ENCODE measurements at places on chromosomes 5 and 9.
A peak's percentile ranks its signal among the peaks of the same experiment; 100 is the strongest.

GRCh38 chr9:123067136-123067535 is 33.7 kb downstream of the GPR21 start:
- no peak for DNase-seq

- DNase-seq: no peak
These were observed 133.9 kb upstream of the ZNF618 start for GRCh38 chr9:113741886-113742854.

GRCh38 chr5:129903466-129904101 is 681 bp upstream of the CHSY3 start:
- DNase-seq: no peak

GRCh38 chr5:136057401-136058038 is 28.7 kb downstream of the TGFBI start:
- DNase-seq: peak; percentile 38
